ENCODE measurements at places on chromosomes 6 and 20.
A peak's percentile ranks its signal among the peaks of the same experiment; 100 is the strongest.

- no peak for DNase-seq
These were observed 52.6 kb downstream of the SPTLC3 start for GRCh38 chr20:13061381-13061780.

DNA sequence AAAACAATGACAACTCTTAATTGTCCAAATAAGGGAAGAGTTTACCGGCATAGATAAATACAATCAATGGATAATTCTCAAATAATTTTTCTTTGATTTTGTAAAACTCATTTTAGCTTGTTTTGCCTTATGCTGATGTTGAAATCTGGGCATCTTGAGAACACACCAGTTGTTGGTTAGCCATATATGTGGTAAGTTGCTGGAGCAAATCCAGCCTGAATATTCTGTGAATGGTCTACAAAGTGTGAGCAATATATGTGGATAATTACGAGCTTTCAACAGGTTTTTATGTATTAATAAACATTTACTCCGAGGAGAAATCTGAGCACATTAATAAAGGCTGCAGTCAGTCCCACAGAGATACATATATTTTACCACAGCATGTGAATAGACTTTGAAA, 423.6 kb downstream of the BCKDHB start:
- no peak for DNase-seq

DNA sequence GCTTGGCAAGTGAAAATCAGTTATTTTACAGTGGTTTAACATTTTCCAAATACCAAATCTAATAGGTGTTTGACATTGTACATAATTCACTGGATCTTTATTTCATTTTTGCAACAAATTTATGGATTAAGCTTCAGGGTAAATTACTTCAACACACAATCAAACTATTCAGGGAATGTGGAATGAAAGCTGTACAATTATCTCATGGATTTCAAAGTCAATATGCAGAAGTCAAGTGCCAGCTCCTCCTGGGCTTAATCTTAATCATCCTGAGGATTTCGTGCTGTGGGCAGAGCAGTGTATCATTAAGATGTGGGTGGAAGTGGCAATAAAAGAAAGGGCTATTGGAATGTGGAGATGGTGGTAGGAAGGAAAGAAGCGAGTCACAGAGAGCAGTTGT, 548.8 kb downstream of the COL12A1 start:
- no peak for DNase-seq

GRCh38 chr20:40434122-40434521, 254.9 kb downstream of the MAFB start:
- no peak for DNase-seq

DNA sequence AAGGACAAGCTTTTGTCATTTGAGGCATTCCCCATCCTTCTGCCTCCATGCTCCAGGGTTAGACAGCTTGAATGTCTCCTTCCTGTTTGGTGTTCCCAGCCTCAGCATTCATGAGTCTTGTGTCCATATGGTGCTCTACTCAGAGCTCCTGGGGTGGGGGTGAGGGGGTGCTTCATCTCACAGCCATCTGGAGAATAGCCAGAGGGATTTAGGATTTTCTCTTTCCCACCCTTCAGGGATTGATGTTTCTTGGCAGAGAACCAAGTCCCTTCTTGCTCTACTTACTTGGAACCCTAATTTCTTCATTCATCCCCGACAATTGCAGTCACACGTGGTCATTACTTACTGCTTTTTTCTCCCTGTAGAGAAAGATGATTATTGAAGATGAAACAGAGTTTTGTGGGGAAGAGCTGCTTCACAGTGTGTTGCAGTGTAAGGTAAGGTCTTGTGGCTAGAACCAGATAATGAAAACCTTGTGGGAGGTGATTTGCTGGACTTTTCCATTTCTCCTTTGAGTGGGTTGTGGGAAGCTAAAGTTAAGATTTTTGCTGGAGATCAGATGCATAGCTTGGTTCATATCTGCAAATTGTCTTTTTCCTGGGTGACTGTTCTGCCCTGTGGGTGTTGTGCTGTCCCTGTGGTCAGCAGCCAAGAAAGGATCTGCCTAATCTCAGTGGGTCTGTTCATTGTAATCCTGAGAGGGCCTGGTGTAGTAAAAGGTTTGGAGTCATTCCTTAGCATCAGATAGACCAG, 18.6 kb downstream of the CMTR1 start:
- DNase-seq, result no peak

DNA sequence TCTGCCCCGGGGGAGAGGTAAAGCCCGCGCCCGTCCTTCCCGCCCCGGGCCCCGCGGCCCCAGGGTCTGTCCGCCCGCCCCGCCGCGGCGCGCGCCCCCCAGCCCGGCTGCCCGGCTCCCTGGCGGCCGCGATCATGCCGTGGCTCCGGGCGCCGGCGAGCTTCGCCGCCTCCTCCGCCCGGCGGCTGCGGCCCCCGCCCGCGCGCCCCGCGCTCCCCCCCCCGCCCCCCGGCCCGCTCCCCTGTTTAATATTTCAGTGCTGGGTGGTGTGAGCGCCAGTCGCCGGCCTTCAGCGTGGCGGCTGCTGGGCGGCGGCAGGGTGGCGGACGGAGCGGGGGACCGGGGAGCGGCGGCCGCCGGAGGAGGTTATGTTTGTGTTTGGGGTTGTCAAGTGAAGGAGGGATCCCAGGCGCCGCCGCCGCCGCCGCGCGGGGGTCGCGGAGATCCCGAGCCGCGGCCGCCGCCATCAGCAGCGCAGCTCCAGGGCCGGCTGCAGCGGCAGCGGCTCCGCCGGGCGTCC, at the start of gene HIVEP1:
Gene HIVEP1 (plus strand): TSS at position 275 of the 520 bp plus-strand sequence. CDS start 3,317 bp downstream, outside the sequence.
- peak; percentile 43 for DNase-seq

- DNase-seq, result no peak
These were observed 101.1 kb downstream of the LY86 start for GRCh38 chr6:6689400-6690143.

- DNase-seq, result no peak
These were observed 33.3 kb upstream of the SLC22A16 start for GRCh38 chr6:110509617-110510241.

- DNase-seq, result peak; percentile 22
These were observed 34.9 kb downstream of the C20orf203 start for GRCh38 chr20:32638848-32639247.

DNA sequence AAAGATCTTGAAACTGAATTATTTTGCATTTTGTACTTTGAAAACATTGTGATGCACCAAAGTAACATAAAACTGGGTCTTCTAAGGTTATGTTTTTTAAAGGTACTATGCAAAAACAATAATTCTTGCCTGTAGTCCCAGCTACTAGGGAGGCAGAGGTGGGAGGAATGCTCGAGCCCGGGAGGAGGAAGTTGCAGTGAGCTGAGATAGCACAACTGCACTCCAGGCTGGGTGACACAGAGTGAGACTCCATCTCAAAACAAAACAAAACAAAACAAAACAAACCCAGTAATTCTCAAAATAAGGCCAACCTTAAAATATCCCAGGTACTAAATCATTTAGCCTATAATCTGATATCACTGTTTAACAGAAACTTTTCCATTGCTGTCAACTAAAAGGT, 269.6 kb downstream of the KHDC1L start:
- DNase-seq, result no peak

GRCh38 chr20:38298768-38299288, 5.1 kb upstream of the BPI start:
- peak; percentile 41 for DNase-seq

GRCh38 chr6:37068356-37069270, 63.2 kb downstream of the FGD2 start:
- DNase-seq, result no peak

DNA sequence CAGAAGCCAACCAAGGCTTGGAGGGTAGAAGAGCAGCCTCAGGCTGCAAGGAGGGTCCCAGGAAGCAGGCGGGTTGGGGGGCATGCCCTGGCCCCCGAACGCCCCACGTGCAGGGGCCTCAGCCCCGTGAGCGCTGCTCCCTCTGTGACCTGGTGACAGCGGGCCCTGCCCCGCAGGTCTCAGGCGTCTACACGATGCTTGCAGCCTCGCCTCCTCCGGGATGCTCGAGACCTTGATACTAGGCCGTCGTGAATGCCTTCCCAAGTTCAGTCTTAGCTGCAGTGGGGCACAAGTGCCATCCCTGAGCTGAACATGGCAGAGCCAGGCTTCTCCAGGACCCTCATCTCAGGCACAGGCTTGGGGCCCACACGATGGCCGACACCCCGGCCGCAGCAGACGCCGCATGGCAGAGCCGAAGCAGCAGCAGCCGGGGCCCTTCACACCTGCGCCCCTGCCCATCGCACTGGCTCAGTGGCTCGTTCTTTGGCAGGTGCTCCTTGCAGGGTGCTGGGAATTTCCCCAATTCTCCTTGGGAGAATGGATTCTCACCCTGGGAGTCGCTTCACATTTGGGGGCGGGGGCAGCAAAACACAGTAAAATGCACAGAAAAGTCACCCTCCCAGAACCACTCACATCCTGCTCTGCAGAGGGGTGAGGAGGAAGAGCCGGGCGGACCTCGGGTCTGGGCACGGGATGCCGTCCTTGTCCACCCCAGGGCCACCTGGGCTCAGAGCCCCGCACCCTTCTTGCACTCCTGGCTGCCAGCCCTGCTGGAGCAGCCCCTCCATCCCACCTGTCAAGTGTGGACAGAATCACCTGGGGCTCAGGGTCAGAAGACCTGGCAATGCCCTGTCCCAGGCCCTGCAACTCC, 161.8 kb downstream of the DLL1 start:
- DNase-seq, result no peak

DNA sequence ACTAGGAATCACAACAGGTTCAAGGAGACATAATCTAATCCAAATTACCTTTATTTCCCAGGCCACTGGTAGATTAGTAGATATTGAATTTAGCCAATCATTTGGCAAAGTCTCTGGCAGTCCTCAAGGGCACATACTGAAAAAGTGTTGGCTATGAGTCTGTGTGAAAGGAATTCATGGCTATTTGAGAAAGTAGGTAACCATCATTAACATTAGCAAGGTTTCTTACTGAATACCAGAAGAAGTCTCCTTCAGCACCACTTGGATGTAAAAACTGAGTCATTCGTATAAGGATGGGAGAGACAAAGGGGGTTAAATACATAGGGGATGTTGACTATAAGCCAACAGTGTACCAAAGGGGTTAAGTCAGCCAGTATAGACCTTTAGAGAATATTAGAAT, 36.7 kb downstream of the AGPAT4 start:
- no peak for DNase-seq

DNA sequence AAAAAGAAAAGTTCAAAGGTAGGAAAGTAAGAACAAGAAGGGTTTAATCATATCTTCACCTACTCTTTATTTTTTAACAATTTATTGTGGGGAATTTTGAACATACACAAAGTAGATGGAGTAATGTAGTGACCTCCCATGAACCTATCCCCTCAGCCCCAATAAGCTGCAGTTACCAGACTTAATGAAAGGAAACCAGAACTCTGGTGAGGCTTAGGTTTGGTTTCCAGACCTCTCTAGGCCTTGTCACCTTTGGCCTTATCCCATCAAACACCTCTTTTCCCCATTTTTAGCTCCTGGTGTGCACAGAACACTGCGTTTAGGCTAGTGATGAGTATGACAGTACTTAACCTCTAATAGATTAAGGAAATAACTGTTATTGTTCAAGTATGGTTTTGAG, 42.0 kb downstream of the CBFA2T2 start:
- DNase-seq, result no peak

DNA sequence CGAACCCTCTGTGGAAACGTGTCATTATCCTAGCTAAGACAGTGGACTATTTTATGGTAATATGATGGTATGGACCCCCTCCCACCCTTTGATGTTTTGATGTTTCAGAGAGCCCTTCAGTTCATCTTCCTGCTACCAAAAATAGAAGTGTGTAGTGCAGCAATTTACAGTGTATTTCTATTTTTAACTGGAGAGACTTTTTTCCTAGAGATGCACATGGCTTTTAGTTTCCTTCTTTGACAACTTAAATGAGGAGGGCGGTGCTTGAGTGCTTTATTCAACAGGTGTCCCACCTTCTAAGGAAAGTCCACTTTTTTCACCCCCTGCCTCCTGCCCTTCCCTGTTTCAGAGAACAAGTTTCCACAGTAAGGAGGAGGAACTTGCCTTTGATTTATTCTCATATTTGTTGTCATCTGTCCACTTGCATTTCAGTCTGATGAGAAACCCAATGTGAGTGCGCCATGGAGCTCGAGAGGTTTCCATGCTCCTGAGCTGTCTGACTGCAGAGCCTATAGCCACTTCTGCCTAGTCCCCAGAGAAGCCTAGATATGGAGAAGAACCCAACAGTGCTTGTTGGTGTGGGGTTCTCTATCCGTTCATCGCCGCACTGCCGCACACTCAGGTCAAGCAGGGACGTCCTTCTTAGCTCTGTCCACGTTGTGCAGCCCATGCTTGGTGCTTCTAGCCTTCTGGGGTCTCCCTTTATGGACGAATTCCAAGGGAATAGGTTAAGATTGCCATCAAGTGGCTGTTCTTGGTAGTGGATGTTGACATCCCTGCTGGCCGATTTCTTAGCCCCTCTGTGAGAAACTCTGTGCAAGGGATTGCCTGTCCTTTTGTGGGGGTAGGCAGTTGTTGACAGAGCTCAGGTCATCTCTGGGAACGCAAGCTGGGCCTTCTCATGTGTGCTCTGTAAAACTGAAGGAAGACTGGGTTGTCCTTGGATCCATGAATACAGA, 144.2 kb downstream of the JARID2 start:
- peak; percentile 71 for DNase-seq

DNA sequence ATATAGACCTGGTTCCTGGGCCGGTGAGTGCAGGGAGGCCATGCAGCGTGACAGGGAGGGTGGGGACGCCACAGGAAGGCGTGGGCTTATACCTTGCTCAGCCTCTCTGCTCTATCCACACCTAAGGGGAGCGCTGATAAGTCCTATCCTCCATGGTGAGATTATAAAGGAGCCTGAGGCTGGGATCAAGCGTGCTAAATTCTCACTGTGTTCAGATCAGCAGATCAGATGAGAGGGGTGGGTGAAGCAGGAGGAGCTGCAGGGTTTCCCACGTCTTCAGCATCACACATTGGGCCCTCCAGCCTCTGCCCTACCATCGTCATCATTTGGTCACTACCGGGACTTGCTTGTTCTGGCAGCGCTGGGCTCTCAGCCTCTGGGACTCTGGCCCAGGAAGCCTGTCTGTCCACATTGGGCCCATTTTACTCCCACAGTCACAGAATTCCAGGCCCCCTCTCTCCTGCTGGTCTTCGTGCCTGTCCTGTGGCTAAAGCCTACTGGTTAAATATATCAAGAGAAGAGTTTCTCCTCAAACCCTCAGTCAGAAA, 29.1 kb upstream of the PDE10A start:
- no peak for DNase-seq

GRCh38 chr20:57794600-57795341, 85.0 kb upstream of the PMEPA1 start:
- DNase-seq, result no peak

DNA sequence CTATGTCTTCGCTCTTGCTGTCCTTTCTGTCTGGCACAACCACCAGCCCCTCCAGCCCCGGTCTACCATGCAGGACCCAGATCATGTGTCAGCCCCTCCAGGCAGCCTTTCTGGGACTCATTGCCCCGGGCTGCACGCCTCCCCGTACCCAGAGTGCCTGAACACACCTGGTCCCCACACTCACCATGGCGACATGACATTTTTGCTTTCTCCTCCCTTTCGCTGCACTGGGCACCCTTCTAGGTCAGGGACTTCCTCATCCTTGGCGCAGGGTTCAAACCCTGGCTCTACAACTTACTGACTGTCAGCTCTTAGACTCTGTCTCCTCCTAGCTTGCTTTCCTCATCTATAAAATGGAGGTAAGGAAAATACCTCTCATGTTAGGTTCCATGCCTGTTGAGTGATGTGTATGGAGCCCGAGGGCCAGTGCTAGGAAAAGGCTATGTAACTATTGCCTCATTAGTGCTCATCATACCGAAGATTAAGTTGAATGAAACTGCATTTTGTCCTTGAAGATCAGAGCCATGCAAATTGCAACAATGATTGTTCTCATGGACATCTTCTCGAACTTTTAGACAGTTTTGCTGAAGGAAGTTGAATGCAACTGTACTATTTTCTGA, 49.7 kb upstream of the TIAM2 start:
- DNase-seq, result no peak
